ENCODE measurements at places on chromosomes 3 and 15.
A peak's percentile ranks its signal among the peaks of the same experiment; 100 is the strongest.

DNA sequence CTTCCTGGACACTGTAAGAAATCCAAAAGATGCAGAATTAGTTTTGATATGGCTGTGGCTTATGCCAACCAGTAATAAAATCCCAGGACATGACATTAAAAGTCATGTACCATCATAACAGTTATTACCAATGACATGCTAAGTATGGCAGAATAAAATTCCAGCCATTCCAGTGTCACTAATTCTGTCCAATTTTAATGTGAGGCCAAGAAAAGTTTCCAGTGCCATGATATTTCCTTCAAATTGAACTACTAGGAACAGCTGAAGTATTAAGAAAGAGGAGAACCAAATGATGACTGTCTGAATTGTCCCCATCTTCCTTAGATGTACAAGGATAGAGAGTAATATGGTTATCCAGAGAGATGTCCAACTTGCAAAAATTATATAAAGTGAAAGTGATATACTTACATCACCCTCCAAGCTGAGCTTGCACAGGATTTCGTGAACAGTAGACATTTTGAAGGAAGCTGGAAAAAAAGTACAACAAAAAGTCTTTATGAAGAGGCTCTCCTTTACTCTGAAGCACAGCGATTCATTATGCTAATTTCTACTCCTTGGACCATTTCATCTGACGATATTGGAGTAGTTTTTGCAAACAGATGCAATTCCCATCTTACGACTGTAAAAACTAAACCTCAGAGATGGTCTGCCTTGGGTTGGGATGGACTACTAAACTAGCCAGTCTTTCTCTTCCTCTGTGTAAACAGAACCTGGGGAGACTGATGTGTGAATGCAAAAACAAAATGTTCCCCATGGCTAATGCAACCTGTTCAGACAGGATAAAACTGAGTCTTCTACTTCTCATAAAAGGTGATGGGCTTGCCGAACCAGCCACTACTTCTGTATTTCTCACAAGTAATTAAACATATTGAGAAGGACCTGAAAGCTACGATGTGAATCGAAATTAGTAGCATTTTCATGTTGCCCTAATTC, 11.9 kb downstream of the ANXA2 start:
- DNase-seq, result no peak

DNA sequence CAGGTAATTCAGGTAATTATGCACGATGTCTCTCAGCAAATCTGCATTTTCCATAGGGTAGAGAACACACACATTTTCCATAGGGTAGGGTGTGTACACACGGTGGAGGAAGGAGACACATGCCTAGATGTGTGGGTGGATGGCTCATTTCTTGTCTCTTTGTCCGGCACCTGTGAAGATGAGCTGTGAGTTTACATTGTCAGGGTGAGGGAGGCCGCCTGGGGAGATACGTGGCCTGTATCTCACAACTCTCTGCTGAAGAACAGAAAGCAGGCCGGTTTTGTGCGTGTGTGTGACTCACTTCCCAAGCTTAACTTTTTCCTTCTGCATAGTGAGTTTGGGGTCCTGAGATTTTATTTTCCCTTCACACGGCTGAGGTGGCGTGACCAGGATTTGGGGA, 60.3 kb downstream of the SLC6A6 start:
- DNase-seq, result no peak

- no peak for DNase-seq
Observed at GRCh38 chr3:15092686-15093085, 6.3 kb downstream of the RBSN start.

GRCh38 chr3:113136071-113136470, 75.3 kb upstream of the BOC start:
- no peak for DNase-seq

- no peak for DNase-seq
Observed at GRCh38 chr3:172317984-172318383, 130.3 kb downstream of the GHSR start.

GRCh38 chr3:194369522-194370279, at the start of gene LRRC15:
Gene LRRC15, minus strand, starts transcription at chr3:194369743. Its CDS starts 8,700 bp downstream, at chr3:194361043.
- DNase-seq, result no peak

DNA sequence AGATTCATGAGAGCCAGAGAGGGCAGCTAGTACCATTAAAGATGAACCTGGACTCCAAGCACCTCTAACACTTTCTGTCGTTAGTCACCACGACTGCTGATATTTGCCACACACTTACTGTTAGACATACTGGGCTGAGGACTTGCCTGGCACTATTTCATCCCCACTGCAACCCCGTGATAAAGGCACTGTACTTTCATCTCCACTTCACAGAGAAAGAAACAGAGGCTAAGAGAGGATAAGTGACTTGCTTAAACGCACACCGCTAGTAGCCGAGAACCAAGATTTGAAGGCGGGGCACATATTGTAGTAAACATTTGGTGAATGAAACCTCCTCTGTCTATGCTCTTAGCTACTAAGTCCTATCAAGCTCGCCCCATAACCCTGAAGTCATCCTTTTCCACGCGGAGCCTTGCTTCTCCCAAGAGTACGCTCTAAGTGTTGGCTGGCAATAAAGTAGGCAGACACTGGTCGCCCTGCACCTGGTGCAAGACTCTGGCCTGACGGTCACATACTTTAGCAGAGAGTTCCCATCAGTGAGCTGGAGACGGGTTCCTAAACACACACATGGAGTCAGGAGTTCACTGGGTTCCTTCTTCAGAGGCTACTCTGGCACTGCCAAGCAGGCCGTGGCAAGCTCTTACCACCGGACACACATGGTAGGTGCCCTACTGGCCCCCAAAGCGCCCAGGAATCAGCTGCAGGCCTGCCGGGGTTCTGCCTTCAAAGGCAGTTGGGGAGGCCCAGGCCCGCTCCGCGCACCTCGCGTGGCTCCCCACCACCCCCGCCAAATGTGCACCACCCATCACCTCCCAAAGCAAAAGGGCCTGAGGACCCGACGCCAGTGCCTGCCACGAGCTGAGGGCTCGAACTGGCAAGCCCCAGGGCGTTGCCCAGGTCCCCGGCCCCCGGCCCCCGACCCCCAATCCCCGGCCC, 951 bp downstream of the POMGNT2 start:
- DNase-seq, result no peak

- DNase-seq, result peak; percentile 41
Observed at GRCh38 chr3:98329392-98330124, 24.1 kb upstream of the OR5K4 start.

GRCh38 chr15:57455929-57456328, 79.6 kb downstream of the CGNL1 start:
- no peak for DNase-seq

GRCh38 chr3:125512135-125512920, 7.7 kb downstream of the SNX4 start:
- DNase-seq, result no peak

- no peak for DNase-seq
Observed at GRCh38 chr15:82043130-82043673, 2.6 kb downstream of the MEX3B start.

GRCh38 chr3:155078711-155079467, 1.2 kb upstream of the MME start:
- no peak for DNase-seq

GRCh38 chr3:129040579-129041300, 19.8 kb upstream of the GP9 start:
- no peak for DNase-seq

GRCh38 chr3:139652561-139652960, 25.2 kb downstream of the NMNAT3 start:
- no peak for DNase-seq

DNA sequence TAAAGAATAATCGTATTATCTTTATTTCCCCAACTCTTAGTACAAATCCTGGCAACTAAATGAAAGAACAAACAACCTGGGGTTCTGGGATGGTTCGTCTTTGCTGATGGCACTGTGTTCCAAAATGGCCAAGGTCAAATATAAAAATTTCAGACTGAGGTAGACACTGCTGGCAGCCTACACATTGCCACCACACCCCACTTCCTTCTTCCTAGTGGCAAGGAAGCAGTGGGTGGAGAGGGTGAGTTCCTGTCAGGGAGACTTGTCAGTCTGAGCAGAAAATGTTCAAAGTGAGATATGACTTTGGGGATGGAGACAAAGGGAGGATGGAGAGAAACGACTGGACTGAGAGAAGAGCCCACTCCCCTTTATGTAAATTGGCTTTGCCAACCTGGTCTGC, 69.6 kb downstream of the LMCD1 start:
- no peak for DNase-seq

- DNase-seq, result no peak
Observed at GRCh38 chr3:183252973-183253527, at the start of gene B3GNT5. Gene B3GNT5, plus strand, starts transcription at chr3:183253253. Its CDS starts 16,546 bp downstream, at chr3:183269799.

DNA sequence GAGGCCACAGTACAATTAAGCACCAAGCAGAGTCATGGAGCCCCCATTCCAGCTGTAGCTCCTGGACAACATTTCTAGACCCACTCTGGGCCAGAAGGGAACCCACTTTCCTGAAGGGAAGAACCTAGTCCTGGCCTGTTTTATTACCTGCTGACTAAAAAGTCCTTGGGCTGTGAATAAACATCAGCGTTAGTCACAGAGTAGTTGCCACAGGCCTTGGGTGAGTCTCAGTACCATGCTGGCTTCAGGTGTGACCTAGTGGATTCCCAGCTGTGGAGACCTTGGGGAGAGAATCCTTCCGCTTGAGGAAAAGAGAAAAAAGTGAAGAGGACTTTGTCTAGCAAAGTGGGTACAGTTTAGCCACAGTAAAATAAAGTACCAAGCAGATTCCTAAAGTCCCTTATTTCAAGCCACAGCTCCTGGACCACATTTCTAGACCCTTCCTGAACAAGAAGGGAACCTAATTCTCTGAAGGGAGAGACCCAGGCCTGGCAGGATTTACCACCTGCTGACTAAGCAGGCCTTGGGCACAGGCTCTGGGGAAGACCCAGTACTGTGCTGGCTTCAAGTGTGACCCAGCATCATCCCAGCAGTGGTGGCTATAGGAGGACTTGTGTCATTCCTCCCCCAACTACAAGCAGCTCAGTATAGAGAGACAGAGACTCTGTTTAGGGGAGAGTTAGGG, 118.3 kb upstream of the KCNH8 start:
- no peak for DNase-seq

DNA sequence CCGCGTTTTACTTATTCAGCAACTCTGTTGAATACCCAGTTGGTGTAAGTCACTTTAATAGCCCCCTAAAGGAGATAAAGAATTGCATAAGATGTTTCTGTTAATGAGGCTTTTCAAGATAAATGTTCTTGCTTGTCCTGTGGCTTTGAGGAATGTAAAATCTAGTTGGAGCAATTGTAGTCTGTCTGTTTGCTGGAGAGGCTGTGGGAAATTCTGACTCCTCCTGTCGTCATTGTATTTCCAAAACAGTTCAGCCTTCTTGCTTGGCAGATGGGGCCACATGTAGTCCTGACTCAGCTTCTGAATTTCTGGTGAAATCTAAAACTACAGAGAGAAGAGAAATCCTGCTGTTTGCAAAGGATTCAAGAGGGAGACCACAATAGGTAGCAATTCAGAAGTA, 114.4 kb downstream of the RYR3 start:
- no peak for DNase-seq

- DNase-seq, result peak; percentile 62
Observed at GRCh38 chr3:81823882-81824395, 62.5 kb upstream of the GBE1 start.

DNA sequence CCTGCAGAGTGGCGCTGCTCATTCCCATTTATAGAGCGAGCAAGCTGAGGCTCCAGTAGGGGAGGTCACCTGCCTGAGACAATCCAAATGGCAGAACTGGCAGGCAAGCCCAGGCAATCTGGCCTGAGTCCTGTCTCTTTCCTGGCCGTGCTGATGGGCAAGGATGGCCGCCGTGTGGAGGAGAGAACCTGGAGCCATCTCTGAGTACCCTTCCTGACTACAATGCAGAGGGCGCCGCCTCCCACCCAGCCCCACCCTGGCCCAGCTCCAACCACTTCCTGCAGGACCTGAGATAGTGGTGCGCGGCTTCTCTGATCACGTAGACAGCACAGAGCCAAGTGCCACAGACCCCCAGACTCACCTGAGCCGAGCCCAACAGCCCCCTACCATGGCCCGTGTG, 7.0 kb downstream of the TLR9 start:
- DNase-seq, result no peak

DNA sequence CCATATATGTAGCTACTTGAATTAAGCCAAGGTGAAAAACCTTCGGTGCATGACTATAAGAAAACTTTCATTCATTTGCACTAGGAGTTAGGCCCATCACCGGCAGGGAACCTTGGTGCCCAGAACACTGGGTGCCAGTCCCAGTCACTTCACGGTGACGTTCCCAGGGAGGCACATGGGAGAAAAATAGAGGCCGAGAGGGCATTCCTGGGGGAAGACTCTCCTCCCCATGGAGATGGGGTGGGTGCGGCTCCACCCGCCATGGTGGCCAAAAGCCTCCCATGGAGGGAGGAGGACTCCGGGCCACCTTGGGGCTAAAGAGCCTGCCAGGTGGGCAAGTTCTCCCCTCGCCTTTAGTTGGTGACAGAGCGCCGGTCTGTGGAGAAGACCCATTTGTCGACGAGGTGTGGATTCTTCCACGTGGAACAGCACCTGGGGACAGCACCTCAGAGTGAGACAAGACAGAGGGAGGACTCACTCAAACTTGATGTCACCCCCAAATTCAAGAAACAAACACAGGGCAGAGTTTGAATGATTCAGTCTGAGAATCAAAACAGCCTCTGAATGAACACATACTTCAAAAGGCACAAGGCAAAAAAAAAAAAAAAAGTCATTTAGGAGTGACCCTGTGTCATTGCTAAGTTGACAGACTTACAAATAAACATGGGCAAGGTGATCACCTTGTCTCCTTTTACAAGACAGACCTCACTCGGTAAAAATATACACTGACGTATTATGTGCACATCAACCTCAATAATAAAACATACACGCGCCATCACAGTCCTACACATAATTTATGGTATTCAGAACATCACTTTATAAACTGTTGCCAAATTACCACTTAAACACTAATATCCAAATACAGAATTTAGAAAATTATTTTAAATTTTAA, 38.6 kb downstream of the ZXDC start:
- DNase-seq, result no peak

GRCh38 chr15:69451951-69452691, 497 bp upstream of the RPLP1 start:
- DNase-seq, result no peak

GRCh38 chr3:127041264-127041820, 58.4 kb downstream of the PLXNA1 start:
- no peak for DNase-seq

- DNase-seq, result no peak
Observed at GRCh38 chr3:16759227-16759903, 125.4 kb upstream of the PLCL2 start.

DNA sequence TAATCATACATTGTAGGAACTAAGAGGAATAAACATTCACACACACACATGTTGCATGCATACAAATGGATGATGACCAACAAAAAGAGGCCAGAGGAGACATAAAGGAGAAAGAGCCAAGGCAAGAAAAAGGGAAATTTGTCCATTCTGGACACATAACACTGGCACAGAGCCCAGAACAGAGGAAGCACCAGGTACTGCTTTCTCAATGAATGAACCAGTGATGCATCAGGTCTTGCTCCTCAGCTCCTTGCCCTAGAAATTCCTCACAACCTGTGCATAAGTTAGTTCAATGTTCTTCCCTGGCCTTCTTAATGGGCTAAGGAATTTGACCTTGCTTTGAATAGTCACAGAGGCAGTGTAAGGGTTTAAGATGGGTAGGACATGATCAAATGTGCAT, 270.3 kb downstream of the ERC2 start:
- no peak for DNase-seq

GRCh38 chr3:43862470-43862869, 171.7 kb downstream of the ABHD5 start:
- DNase-seq, result no peak
